AG09309 (cell line): ENCODE measurements at places on chromosomes 7 and 10.

DNA sequence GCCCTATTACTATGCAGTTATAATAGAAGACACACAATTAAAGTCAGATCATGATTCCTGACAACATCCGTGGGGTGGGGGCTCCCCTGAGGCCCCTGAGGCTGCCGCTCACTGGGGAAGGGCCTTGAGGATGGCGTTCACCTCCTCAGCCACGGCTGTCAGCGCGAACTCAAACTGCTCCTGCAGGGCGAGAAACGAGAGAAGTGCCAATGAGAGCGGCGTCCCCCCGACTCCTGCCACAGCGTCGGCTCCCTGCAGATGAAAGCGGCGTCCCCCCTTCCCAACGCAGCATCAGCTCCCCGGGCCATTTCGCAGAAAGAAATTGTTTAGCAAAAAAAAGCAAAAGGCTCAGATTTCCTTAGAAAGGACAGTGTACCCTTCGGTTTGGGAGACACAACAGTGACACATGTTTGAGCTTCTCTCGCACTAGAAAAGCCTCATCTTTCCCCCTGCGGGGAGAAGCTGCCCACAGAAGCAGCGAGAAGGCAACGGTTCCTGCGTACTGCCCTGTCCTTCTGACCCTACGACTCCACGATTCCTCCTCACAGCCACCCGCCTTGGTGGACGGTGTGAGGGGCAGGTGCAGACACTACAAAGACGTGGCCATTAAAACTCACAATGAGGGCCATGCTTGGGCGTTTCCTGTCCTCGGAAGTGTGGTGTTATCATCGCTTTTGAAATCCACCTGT is 203.9 kb downstream of the DNAJB6 start:
- no peak for DNase-seq

GRCh38 chr10:72263613-72264241 is 10.0 kb upstream of the DDIT4 start:
- DNase-seq = no peak

DNA sequence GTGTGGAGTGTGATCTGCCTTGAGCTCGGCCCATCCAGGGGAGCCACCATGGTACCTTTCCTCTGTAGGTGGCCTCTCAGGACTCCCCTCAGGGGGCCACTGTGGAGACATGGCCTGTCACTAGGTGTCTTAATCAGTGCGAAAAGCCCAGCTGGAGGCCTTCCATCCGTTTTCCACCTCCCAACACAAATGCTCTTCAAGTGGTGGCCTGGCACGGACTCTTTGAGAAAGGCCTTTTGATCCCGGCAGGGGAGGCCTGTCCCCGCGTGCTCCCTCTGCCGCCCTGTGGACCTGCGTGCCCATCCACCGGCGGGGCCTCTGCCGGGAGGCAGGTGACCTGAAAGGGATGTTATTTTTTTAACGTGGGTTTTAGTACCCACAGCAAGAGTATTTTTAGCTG is 149.5 kb downstream of the RGS10 start:
- DNase-seq = no peak

GRCh38 chr7:28332046-28332445 is 80.3 kb upstream of the CREB5 start:
- no peak for DNase-seq

GRCh38 chr7:13725591-13725990 is 263.9 kb downstream of the ETV1 start:
- DNase-seq = no peak
